Activated naive CD4-positive, alpha-beta T cell treated with Interleukin-2 at 50 U/mL for 16 hours (primary cell): ENCODE measurements at places on chromosomes 7 and 10.

DNA sequence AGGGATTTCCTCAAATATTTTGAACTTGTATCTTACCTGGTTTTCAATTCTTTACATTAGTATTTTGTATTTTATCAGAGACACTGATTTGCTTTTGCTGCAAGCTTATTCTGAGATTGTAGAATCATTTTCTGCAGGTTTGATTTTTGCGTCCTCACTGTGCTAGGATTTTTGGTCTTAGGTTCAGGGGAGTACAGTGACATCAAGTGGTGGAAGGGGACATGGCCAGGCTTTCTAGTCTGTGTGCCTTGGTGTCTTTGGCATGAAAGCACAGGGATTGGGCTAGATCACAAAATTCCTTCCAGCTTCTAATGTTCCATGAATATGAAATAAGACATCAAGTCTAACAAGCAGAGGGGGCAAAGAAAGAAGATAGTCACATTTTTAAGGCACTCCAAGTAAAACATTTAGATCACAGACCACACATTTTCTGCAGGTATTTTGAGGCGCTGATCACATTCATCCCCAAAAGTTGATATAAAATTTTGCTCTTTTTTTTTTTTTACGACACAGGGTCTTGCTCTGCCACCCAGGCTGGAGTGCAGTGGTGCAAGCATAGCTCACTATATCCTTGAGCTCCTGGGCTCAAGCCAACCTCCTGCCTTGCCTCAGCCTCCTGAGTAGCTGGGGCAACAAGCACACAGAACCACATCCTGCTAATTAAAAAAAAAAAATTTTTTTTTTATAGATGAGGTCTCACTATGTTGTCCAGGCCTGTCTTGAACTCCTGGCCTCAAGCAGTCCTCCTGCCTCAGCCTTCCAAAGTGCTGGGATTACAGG, 124.4 kb downstream of the PON1 start:
- DNase-seq = no peak

DNA sequence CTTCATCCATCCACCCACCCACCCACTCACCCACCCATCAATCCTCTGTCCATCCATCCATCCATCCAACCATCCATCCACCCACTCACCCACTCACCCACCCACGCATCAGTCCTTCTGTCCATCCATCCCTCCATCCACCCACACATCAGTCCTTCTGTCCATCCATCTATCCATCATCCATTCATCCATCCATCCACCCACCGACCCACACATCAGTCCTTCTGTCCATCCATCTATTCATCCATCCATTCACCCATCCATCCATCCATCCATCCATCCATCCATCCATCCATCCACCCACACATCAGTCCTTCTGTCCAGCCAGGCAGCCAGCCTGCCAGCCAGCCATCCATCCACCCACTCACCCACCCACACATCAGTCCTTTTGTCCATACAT, 15.8 kb upstream of the GRIFIN start:
- DNase-seq = no peak

DNA sequence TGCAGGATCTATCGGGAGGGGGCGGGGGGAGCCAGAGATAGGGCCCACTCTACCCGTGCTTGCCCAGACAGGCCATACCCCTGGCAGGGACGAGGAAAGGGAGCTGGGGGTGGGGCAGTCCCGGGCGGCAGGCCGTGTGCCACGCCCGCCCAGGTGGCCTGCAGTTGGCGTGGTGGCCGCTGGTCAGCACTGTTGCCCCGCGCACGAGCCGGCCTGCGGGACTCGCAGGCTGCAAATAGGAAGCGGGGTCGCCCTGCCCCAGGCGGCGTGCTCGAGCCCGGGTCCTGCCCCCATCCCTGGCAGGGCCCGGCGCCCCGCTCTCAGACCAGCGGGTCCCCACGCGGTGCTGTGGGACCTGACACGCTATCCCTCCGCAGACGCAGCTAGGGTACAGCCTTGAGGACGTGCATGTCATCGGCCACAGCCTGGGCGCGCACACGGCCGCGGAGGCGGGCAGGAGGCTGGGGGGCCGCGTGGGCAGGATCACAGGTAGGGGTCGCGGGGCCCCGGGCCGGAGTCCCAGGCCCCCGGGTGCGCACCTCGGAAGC, 6.7 kb downstream of the PNLIPRP2 start:
- no peak for DNase-seq

- DNase-seq = no peak
Observed at GRCh38 chr7:2650451-2650850, 18.7 kb downstream of the TTYH3 start.

DNA sequence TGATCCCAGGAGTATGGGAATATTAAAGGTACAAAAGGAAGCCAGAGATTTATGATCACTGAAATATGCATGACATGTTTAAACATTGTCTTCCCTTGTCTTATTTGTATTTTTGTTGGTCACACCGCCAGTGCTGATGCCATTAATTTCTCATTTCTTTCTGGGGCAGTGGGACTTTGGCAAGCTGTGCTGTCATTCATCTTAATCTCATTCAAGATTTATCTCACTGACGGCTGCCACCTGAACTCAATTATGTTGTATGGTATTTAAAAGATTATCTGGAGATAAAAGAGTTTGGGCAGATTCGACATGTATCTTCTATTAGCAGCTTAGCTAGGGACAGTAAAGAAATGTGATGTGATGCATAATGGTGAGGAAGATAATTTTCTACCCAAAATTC, 284.9 kb upstream of the PLXDC2 start:
- DNase-seq = no peak

DNA sequence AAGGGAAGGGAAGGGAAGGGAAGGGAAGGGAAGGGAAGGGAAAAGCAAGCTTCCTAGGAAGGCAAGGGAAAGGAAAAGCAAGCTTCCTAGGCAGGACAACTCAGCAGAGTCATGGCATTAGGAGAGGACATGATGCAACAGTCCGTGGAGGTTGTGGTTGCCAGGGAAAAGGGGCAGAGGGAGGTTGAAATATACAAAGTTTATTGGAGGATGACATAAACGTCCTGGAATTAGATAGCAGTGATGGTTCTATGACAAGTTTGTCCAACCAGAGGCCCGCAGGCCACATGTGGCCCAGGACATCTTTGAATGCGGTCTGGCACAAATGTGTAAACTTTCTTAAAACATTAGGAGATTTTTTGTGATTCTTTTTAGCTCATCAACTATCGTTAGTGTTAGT, 59.8 kb upstream of the OPN4 start:
- no peak for DNase-seq

DNA sequence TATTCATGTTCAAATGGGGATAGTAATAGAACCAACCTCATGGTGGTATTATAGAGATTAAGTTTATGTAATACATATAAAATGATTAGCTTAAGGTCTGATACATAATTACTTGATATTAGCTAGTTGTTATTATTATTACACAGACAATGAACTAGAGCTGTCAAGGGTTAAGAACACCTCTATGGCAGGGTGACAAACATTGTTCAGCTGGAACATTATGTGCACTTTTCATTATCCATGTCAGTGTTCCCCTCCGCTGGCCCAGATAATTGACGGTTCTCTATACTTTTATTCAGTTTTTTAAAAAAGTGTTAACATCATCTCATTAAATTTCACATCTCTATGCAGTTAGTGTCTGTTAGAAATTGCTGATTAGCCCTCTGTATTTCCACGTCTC, 142.1 kb downstream of the CDK14 start:
- no peak for DNase-seq

DNA sequence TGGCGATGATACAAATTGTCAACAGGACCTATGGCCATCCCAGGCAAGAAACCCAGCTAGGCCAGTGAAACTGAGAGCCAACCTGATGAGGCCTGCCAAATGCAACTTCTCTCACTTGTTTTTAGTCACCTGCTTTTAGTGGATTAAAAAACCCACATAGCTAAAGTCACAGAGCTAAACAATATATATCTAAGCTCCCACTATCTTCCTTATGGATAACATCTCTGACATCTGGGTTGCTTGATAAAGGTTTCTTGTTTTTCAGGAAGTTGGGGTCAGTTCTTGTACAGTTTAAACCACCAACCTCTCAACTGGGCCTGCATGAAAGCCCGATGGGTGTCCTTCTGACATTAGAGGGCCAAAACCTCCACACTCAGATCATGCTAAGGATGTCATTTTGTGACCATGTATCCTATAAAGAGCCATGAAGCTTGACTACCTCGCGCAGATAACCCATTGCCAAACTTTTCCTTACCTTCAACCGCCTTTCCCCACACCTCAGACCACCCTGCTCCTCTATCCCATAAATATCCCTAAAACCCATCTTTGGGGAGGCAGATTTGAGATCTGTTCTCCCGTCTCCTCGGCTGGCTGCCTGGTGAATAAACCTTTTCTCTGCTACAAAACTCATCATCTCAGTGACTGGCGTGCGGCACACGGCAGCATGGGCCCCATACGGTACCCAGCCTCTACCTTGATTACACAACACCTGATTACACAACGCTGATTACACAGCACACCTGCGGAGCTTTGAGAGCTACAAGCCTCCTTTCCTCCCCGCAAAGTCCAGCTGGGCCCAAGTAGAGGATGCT, 797 bp upstream of the STMP1 start:
- DNase-seq = no peak

- no peak for DNase-seq
Observed at GRCh38 chr7:127885222-127885772, 145.9 kb downstream of the LRRC4 start.

- DNase-seq = no peak
Observed at GRCh38 chr10:133365461-133366129, 7.6 kb downstream of the ECHS1 start.

- no peak for DNase-seq
Observed at GRCh38 chr10:19895500-19895899, 79.3 kb downstream of the PLXDC2 start.

GRCh38 chr7:136530831-136531230, 337.6 kb upstream of the CHRM2 start:
- DNase-seq = no peak

DNA sequence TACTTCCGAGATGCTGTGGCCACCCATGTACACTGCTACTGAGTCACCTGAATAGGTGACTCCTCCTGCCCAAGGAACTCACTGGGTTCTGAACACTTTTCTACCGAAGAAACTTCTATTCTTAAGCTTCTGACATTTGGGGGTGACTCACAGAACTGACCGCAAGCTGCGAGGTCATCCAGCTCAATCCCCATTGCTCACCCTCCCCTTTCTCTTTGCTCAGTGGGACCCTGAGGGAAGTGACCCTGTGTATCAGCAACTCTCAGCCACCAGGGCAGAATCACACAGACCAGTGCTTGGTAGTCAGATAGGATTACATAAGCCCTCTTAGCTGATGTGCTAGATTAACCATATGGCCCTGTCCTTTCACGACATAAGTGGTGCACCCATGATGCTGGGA, 46.3 kb downstream of the INSYN2A start:
- DNase-seq = no peak

GRCh38 chr10:61744469-61744868, 81.7 kb downstream of the CABCOCO1 start:
- DNase-seq = no peak

GRCh38 chr10:125782616-125783015, 7.0 kb upstream of the MMP21 start:
- DNase-seq = no peak

- no peak for DNase-seq
Observed at GRCh38 chr10:1625731-1626130, 111.6 kb downstream of the ADARB2 start.

DNA sequence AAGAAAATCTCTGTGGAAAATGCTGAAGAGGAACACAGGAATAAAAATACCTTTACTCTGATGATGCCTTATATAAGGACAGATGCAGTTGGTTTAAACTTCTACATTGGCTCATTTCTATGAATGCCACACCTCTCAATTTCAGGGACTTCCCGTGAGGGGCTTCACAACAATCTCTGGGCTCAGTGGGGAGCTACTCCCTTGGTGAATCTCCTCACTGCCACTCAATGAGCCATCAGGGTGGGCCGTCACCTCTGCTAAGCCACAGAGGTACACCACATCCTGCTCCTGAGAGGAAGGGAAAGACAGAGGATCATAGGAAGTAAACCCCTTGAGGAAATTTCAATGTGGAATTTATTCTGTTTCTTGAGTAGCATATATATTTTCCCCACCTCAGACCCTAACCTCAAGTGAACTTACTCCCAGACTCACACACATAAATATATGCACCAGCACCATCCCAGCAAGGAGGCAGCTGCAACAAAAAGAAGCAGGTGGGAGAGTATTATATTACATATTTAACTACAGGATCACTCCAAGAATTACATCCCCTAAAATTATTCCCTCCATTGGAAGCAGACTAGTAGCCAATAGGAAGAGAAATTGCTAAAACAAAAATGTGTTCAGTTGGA, 63.3 kb upstream of the PRSS1 start:
- no peak for DNase-seq

DNA sequence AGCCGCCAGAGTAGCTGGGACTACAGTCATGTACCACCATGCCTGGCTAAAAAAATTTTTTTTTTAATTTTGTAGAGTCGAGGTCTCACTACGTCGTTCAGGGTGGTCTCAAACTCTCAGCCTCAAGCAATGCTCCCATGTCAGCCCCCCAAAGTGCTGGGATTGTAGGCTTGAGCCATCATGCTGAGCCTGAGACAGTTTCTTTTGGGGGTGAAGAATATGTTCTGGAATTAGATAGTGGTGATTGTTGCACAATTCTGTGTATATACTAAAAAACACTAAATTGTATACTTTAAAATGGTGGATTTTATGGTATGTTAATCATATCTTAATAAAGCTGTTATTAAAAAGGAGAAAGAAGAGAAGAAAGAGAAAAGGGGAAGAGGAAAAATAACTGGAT, 1.5 kb downstream of the CUZD1 start:
- no peak for DNase-seq

GRCh38 chr10:79342811-79343561, 4.3 kb upstream of the PPIF start:
- DNase-seq = no peak

GRCh38 chr7:80147543-80148391, 13.1 kb downstream of the GNAI1 start:
- no peak for DNase-seq

DNA sequence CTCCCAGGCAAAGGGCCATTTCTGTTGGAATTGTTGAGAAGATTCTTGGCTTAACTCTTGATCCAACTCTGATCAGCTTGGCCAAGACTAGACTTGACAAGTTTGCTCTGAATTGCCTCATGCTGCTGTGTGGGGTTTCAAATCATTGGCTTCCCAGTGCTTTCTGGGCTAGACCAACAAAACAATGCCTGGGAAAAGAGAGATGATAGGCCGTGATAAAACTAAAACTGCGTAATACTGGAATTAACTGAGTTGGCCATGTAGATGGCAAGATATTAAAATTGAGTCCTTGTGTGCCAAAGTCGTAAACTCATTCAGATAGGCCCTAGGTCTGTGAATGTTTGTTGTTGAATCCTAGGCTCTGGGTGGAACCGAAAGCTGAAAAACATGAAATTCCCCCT, 222.6 kb downstream of the MGMT start:
- no peak for DNase-seq

DNA sequence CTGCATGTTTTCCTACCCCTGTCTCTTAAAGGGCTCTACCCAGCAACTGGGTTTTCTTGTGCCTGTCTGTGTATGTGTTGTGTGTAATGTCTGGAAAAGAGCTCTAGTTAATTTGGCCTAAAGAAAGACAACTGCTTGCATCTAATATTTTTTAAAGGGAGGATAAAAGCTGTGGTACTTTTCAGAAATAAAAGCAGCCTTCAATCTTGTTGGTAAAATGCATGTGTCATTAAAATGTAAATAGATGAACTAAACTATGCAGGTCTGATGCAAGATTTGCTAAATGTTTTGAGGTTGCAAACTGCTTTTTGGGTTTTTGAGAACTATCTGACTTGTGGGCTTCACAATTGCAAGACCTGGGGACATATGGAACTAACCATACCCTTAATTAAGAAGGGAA, 445.3 kb downstream of the HTR7 start:
- no peak for DNase-seq

GRCh38 chr7:156257904-156258303, 382.7 kb upstream of the RNF32 start:
- DNase-seq = no peak

GRCh38 chr10:74585231-74586087, 240.9 kb upstream of the KAT6B start:
- DNase-seq = peak; percentile 66
